ENCODE measurements at places on chromosomes 6 and 20.

DNA sequence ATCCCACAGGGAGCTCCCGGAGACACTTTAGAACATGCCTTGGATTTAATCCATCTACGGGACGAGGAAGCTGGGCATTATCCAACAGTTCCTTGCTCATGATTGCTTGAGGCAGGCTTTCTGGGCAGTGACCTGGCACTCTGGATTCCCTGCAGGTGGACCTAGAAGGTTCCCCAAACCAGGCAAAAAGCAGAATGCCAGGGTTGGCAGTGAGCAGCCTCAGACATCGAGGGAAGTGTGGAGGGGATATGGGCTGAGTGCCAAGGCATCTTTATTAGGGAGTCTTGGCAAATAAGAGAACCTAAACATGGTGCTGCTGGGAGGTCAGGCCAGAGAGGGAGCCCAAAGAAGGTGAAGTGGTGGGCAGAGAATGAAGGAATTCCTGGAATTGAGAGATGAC is 158.5 kb downstream of the CD83 start:
- DNase-seq, result no peak

DNA sequence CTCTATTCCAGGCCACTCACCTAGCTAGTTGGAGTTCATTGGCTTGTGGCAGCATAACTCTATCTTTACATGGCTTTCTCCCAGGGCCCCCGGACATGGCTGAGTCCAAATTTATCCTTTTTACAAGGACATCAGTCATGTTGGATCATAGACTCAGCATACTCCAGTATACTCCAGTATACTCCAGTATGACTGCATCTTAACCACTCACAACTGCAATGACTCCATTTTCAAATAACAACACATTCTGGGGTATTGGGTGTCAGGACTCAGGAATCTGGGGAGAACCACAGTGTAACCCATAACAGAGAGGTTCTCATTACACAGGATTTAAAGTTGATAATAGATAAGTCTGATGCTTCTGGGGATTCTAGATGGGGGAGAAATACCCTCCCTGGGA is 53.8 kb upstream of the TSHZ2 start:
- DNase-seq, result no peak

DNA sequence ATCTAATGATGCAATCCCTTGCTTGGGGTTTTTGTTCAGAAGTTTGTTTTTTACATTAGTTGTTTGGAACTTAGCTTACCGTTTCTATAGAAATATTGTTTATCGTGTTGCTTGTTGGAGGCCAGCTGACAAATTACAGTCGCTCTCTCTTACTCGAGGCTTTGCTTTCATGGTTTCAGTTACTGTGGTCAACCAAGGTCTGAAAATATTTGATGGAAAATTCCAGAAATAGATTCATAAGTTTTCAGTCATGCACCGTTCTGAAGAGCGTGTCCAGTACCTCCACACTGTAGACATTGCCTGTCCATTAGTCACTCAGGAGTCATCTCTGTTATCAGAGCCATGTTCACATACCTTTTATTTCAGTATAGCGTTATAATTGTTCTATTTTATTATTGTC is 47.9 kb downstream of the DEK start:
- no peak for DNase-seq

- DNase-seq, result no peak
These were observed 16.4 kb upstream of the POLR1H start for GRCh38 chr6:30044630-30045029.

GRCh38 chr6:145227593-145227992 is 507.7 kb downstream of the EPM2A start:
- no peak for DNase-seq

DNA sequence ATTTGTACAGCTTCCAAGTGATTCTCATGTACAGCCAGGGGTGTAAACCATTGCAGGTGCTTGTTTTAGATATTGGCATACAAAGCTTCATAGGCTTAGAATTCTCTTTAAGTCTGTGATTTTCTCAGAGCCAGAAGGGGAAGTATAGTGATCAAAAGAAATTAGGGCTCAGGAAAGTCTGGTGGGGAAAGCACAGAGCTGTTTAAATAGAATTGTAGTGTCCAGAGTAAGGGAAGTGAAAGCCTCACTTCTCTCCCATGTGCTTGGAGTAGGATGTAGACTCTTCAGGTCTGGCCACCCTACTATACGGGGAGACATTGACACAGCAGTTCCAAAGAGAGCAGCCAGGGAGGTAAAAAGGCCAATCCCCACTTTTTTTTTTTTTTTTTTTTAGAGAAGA is 10.4 kb downstream of the GCNT2 start:
- DNase-seq, result no peak

- no peak for DNase-seq
These were observed 240.4 kb downstream of the MYLK4 start for GRCh38 chr6:2510316-2510715.

GRCh38 chr6:113825781-113826180 is 31.4 kb upstream of the MARCKS start:
- no peak for DNase-seq

- no peak for DNase-seq
These were observed 123.7 kb upstream of the MCHR2 start for GRCh38 chr6:100117680-100118079.
